ENCODE measurements at places on chromosomes 4 and X.

- DNase-seq, result no peak
Measured at GRCh38 chr4:38011511-38012162, 51.4 kb downstream of the PTTG2 start.

GRCh38 chr4:25890571-25891485 lies 23.2 kb upstream of the SMIM20 start:
- DNase-seq, result no peak

GRCh38 chr4:186723292-186724057 lies at the start of gene FAT1:
FAT1 (minus strand) TSS chr4:186723856; CDS start chr4:186709827, 14,029 bp downstream.
- DNase-seq, result no peak

- DNase-seq, result no peak
Measured at GRCh38 chr4:18529482-18529881, 507.9 kb upstream of the LCORL start.

GRCh38 chr4:142955501-142955900 lies 109.4 kb upstream of the INPP4B start:
- no peak for DNase-seq

GRCh38 chrX:53155512-53156206 lies 61.7 kb downstream of the KANTR start:
- no peak for DNase-seq

GRCh38 chr4:69843932-69844331 lies 16.0 kb downstream of the SULT1E1 start:
- no peak for DNase-seq

DNA sequence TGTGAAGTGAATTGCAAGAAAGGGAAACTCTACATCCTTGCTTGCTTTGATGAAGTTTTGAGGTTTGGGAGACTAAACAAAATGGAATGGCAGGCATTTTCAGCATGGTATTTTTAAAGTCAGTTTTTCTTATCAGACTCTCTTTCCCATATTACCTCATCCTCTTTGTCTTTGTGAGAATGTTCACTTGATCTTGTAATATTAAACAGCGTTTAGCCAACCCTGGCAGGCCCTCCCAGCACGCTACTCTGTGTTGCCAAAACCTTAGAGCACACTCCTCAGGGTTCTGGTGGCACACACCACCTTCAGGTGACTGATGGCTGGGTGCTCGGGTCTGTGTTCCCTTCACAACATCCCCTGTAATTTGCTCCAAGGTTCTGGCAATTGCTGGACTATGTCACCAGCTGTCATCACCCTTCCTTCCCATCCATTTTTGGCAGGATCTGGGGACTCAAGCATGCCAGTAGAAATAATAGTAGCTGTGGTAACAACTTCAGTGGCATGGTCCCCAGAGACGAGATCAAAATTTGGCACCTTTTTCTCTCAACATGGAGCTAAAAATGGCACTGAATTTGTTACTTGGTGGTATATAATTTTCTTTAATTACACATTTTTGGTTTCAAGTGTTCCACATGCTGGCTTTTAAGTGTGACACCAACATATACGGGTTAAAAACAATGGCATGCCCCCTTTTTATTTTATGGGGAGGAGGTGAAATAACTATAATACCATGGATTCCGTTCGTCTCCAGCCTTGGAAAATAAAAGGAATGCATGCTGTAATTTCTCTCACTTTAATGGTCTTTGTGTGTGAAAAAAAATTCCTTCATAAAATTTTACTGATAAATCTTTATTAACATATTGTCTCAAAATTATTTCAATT lies 273.1 kb downstream of the DCTD start:
- DNase-seq, result peak; percentile 12

DNA sequence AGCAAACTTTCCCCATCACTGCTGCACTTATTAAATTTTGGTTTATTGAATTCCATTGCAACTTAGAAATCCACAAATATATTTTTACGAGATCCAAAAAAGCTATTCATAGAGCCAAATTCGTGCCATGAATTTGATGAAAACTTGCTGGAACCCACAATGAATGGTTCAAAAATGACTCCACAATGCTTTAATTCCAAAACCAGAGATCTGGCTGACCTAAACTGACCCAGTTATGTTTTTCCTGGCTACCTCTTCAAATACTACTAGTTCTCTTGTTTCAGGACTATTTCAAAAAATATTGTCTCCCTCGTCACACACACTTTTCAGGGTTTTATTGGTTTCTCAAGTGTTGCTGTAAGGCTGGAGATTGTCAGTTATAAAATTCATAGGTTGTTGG lies 474.8 kb downstream of the PDGFC start:
- no peak for DNase-seq

DNA sequence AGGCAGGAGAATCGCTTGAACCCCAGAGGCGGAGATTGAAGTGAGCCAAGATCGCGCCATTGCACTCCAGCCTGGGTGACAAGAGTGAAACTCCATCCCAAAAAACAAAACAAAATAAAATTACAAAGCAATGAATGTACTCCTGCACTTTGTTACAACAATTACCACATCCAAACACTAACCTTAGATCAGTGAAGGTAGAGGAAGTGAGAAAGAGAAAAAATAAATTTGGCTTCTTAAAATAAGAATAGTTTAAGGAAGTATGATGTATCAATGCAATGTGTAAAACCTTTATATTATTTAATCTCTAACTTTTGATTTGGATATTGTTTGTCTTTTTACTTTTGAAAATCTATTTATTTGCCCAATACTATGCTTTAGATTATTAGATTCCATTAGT lies 21.7 kb upstream of the CSN1S1 start:
- no peak for DNase-seq

DNA sequence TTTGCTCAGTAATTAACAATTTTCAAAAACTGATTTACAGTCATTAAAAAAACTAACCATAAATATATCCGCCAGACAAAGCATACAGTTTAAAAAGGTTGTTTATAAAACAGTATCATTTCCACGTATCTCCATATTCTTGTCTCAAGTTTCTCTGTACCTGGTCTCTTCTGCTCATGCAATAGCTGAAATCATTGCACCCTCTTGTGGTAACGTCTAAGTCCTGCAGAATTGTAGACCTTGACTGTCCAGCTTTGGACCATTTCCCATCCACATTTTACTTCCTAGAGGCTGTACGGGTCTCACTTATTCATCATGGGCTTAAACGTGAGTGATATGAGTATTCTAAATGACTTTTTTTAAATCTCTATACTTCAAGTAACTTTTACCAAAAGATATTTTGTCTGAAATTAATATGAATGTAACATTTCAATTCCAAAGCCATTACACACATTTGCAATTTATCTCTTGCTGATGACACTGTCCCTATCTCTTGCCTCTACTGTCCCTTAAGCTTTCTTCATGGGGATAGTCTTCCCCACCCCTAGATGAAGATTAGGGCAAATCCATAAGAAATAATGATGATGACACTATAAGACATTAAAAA lies 118.5 kb downstream of the BTC start:
- no peak for DNase-seq

DNA sequence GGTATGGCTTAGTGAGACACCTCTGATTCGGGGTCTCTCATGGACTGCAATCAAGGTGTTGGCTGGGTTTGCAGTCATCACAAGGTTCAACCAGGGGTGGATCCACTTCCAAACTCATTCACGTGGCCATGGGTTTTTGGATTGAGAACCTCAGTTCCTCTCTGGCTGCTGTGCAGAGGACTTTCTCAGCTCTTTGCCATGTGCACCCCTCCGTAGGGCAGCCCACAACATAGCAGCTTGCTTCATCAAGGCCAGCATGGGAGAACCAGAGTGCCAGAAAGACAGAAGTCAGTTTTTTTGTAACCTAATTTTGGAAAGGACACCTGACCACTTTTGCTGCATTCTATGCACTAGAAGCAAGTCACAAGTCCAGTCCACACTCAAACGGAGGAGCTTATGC lies 154.9 kb downstream of the PJA1 start:
- DNase-seq, result no peak

DNA sequence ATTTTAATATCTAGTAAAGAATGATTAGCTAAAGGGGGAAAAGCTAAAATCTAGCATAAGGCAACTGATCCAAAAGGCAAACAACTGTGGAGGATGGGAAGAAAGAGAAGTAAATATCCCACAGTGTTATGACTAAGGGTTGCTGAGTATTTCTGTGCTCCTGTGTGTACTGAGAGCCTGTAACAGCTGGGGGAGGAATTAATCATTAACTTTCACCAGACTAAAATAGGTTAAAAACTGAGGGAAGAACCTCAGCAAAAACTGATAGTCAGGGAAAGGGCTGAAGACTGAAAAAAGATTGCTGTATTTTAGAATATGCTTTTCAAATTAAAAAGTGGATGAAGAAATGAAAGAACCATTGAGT lies 365.9 kb downstream of the CXXC4 start:
- no peak for DNase-seq

- DNase-seq, result no peak
Measured at GRCh38 chrX:47849778-47850177, 13.1 kb downstream of the ZNF81 start.

- no peak for DNase-seq
Measured at GRCh38 chr4:15366721-15367120, 61.1 kb upstream of the C1QTNF7 start.

Data from retinal pigment epithelial cell (primary cell).